ENCODE measurements at places on chromosomes 12 and 14.

- DNase-seq: no peak
Measured at GRCh38 chr12:108812324-108812723, 45.1 kb downstream of the SSH1 start.

GRCh38 chr12:96448300-96448699 lies 41.1 kb upstream of the CFAP54 start:
- DNase-seq: no peak

- DNase-seq: peak; percentile 39
Measured at GRCh38 chr14:70052990-70053389, 135.8 kb downstream of the SLC8A3 start.

GRCh38 chr12:111624540-111624939 lies 25.4 kb upstream of the ATXN2 start:
- DNase-seq: no peak

DNA sequence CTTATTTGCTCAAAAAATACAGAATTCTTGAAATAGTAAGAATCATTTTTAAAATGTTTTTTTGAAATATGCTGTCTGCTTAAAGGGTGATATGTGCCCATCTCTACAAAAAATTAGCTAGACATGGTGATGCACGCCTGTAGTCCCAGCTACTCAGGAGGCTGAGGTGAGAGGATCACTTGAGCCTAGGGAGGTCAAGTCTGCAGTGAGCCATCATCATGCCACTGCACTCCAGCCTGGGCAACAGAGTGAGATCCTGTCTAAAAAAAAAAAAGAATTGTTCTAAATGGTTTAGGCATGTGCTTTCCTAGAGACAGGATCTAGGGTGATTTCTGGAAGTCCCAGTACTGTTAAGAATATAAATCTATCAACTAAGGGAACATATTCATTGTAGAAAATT lies 75.6 kb upstream of the HECTD1 start:
- no peak for DNase-seq

- no peak for DNase-seq
Measured at GRCh38 chr14:55482936-55483605, 42.7 kb upstream of the TBPL2 start.

- no peak for DNase-seq
Measured at GRCh38 chr14:74429221-74429691, 3.2 kb upstream of the SYNDIG1L start.

- DNase-seq: no peak
Measured at GRCh38 chr14:54253195-54253947, 143.4 kb upstream of the CDKN3 start.

GRCh38 chr14:31712244-31713127 lies 151.3 kb downstream of the NUBPL start:
- no peak for DNase-seq

DNA sequence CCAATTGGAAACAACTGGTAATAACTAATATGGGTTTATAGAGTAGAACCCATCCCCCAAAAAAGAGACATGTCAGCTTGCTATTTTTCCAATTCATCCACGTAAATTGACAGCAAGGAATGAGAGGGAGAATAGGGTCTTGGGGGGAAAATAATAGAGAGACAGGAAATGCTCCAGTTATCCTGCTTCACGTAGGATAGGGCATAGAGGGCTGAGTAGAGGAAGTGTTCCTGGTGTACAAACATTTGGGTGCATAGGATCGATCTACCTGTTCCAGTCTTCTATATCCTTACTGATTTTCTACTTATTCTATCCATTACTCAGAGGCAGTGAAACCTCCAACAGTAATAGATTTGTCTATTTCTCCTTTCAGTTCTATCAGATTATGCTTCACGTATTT lies 49.6 kb upstream of the COL2A1 start:
- no peak for DNase-seq

Data from retina (tissue), 1 donor.